ENCODE measurements at places on chromosomes 1 and 21.

DNA sequence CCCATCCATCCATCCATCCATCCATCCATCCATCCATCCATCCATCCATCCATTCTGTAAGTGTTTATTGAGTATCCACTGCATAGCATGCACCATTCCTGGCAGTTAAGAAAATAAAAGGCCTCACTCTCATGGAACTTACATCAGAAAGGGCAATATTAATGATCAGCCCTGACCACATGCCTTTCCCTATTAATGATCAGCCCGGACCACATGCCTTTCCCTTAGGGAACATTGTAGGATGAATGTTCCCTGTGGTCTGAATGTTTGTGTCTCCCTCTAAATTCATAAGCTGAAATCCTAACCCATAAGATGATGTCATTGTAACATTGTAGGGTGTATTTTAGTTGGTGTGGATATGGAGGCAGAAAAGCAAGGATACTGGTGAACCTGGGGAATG is 365.8 kb downstream of the KIF26B start:
- no peak for DNase-seq

GRCh38 chr1:62852253-62852652 is 68.3 kb downstream of the ATG4C start:
- DNase-seq = no peak

- no peak for DNase-seq
Measured at GRCh38 chr21:14900058-14900457, 164.7 kb downstream of the NRIP1 start.

DNA sequence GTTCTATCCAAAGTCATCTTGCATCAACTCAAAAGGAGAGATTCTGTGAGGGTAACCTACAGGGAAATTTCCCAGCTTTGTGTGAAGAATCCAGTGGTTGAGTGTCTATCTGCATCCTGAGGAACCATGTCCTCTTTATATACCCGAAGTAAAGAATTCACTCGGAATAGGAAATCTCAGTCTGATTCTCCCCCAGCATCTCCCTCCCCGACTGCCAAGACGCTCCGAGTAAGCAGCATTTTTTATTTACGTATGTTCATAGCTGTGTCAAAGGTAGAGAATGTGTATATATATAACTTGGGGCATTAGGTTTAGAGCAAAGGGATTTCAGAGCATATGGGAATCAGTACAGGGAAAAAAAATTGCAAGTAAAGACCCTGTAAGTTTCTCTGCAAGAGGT is 170.2 kb downstream of the SYT2 start:
- no peak for DNase-seq

GRCh38 chr21:46448108-46448507 is 10.6 kb upstream of the DIP2A start:
- no peak for DNase-seq

GRCh38 chr1:182246783-182247182 is 144.8 kb downstream of the GLUL start:
- DNase-seq = no peak

GRCh38 chr1:2350501-2350900 is 40.9 kb downstream of the MORN1 start:
- no peak for DNase-seq

DNA sequence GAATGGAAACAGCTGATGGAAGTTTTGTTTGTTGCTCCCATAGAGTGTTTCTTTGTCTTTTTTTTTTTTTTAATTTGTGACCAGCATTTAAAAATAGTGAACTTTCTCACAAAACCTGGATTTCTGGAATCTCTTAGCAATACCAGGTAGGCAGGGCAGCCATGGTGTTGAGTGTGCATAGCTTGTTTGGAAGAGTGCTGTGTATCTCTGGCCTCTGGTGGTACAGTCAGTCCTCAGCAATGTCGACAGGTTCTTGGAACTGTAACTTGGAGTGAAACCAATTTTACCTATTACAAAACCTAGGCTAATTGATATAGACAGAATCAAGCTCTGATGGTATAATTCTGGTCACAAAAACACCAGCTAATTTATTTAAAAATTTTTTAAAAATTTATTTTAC is 6.7 kb downstream of the AADACL3 start:
- no peak for DNase-seq

- no peak for DNase-seq
Measured at GRCh38 chr1:27634177-27634984, 604 bp downstream of the FGR start.

GRCh38 chr1:23616292-23616824 is 57.1 kb upstream of the ID3 start:
- DNase-seq = no peak

DNA sequence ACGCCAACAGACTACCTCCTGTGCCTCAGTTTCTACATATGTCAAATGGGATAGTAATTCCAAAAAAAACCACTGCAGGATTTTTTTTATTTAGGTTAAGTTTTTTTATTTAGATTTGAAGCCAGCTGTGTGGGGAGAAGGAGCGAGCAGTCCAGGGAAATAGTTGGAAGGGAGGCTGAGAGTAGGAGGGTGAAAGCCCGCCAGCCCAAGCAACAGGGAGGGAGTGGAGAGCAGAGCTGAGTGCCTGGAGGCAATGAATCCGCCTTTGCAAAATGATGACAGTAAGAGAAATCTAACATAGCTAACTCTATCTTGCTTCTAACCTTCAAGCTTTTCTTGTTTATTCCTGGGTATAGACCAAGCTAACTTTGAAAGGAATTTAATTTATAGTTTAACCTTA is 15.6 kb upstream of the C1orf198 start:
- no peak for DNase-seq

DNA sequence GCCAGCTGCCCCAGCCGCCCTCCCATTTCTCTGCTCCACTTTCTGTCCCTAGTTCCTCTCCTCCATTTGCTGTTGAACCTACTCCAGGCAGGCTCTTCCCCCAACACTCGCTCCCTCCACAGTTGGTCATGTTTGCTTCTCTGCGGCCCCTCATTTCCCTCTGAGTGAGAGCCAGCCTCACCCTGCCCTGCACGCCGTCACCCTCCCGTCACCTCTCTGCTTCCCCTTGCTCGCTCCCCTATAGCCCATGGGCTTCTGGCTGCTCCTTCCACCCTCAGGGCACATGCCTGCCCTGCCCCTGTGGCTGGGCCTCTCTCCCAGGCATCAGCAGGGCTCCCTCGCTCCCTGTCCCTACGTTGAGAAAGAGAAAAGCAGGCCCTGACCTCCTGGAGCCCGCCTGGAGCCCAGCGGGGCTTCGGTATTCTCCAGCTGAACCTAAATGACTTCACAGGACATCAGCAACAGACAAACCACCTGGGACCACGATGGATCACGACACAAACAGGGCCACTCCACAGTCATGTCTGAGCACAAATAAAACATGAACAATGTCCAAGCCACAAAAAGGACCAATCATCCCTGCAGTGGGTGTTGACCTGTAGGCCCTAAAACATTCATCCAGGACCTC is 13.3 kb upstream of the THEMIS2 start:
- no peak for DNase-seq

- DNase-seq = no peak
Measured at GRCh38 chr21:44883250-44883649, 9.8 kb upstream of the PTTG1IP start.

GRCh38 chr1:147039916-147040315 is 101.8 kb downstream of the NBPF12 start:
- no peak for DNase-seq

DNA sequence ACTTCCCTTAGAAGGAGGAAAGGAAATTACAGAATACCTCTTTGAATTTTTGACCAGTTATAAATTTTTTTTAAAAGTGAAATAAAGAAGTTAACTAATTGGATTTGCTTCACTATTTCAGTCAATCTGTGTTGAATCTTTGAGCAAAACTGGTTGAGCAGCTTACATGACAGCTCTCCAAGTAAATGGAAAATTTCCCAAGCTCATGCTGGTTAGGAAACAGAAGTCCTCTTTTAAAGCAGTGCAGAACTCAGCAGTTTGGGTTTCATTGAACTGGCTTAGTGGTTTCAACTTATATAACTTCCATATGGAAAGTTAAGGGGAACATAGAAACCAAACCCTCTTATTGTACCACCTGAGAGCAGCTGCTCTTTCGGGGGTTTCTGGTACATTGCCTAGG is 250.5 kb downstream of the PDE4B start:
- no peak for DNase-seq

- DNase-seq = peak; percentile 17
Measured at GRCh38 chr1:27574871-27575831, 28.8 kb downstream of the AHDC1 start.

- no peak for DNase-seq
Measured at GRCh38 chr1:236128646-236129178, 13.6 kb upstream of the GPR137B start.

- DNase-seq = no peak
Measured at GRCh38 chr1:177228693-177229065, 57.9 kb downstream of the BRINP2 start.

- DNase-seq = no peak
Measured at GRCh38 chr1:40092241-40092640, 4.8 kb downstream of the PPT1 start.

DNA sequence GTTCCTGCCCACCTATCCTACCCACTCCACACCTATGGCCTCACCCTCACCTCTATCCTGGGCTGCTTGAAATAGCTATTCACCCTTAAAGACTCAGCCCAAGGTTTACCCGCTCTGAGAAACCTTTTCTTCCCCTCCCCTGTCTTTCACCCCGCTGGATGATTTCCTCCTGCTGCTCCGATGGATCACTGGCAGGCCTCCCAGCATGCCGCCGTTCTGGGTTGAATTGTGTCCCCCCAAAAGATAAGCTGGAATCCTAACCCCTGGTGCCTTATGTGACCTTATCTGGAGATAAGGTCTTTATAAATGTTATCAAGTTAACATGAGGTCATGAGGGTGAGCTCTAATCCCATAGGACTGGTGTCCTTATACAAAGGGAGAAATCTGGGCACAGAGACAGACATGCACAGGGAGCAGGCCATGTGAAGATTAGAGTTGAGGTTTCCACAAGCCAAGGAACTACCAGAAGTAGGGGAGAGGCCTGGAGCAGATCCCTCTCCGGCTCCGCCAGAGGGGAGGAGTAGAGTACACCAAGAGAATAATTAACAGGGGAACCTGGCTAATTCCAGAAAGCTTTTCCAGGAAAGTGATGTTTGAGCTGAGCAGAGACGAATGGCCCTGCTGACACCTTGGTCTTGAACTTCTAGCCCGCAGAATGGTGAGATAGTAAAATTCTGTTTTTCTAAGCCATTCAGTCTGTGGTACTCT is 110.0 kb upstream of the SERBP1 start:
- no peak for DNase-seq

DNA sequence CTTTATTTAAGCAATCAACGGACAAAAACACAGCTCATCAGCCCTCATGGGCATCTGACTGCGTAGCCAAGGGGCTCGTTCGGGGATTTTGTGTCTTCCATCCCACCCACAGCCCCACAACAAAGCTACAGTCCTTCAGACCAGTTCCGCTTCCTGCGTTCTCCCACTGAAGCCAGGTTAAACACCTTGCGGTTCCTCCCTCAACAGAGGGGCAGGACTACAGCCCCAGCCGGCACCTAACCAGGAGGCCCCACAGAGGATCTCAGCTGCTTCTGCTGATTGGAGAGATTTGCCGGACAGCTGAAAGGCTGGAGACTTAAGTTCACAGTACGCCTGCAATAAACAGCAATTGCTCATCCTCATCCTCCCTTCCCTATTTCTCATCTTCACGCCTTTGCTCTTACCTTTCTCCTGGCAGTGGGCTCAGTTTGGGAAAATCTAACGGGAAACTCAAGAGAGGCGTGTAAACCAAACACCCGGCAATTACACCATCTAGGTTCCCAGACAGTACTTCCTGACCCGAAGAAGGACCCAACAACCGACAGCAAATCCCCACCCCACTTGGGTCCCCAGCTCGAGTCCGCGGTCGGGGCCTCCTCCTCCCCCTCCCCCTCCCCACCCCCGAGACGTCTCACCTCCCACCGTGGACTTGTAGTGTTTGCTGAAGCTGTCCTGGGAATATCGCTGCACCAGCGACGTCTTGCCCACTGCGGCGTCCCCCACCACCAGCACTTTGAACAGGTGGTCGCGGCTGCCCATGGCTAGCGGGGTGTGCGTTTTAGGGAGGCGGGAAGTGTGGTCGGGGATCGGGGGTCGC is 876 bp downstream of the RAB29 start:
- no peak for DNase-seq

GRCh38 chr1:207084232-207084631 is 4.4 kb upstream of the C4BPB start:
- no peak for DNase-seq

DNA sequence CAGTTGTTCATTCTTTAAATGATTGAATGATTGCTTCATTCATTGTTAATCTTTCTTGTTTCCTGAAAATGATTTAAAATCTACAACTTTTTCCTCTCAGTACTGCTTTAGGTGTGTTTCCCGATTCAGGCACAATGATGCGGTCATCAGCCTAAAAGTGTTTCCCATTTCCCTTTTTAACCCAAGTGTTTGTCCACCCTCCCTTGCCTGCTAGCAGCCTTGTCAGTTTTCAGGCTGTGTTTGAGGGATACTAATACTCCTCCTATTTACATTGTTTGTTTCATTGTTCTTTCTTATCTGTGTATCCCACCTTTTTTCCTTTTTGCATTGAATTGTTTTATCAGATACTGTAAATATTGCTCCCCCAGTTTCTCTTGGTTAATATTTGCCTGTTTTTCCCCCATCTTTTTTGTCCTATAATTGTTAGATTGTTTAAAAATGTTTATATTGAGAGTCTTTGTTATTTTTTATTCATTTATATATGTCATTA is 131.1 kb downstream of the KIAA0319L start:
- DNase-seq = no peak

GRCh38 chr1:107691540-107691939 is 273.4 kb downstream of the VAV3 start:
- no peak for DNase-seq

DNA sequence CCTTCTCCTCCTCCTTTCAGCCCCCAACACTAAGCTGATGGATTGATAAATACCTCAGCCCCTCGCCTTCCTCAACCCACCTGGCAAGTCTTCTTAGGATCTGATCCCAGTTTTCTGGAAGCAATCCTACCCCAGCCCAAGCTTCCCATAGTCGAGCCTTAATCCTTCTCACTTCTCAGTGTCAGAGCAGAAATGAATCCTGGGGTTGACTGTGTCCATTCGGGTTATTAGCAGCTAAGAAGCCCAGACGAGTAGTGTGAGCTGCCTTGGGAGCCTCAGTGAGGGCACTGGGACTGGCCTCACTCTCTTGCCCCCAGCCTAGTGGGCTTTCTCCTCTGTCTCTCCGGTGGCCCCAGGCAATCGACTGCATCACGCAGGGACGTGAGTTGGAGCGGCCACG is 12.4 kb upstream of the PEAR1 start:
- DNase-seq = no peak

- no peak for DNase-seq
Measured at GRCh38 chr1:29488794-29489311, 252.5 kb downstream of the PTPRU start.

DNA sequence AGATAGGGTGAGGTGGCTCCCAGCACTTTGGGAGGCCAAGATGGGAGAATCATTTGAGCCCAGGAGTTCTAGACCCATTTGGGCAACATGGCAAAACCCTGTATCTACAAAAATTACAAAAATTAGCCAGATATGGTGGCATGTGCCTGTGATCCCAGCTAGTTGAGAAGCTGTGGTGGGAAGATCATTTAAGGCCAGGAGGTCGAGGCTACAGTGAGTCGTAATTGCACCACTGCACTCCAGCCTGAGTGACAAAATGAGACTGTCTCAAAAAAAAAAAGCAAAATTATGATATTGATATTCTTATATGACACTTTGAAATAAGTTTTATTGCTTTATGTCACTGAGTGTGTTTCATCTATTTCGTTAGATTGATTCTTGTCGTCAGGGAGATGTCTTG is 7.4 kb downstream of the ACADM start:
- no peak for DNase-seq

Measured in NCI-H1436 (cell line).